ENCODE measurements at places on chromosomes 1 and 21.
A peak's percentile ranks its signal among the peaks of the same experiment; 100 is the strongest.

GRCh38 chr21:44057960-44058651, 46.0 kb downstream of the TRAPPC10 start:
- DNase-seq, result no peak

- peak; percentile 92 for DNase-seq
Observed at GRCh38 chr1:201792534-201793305, 36.2 kb upstream of the IPO9 start.

DNA sequence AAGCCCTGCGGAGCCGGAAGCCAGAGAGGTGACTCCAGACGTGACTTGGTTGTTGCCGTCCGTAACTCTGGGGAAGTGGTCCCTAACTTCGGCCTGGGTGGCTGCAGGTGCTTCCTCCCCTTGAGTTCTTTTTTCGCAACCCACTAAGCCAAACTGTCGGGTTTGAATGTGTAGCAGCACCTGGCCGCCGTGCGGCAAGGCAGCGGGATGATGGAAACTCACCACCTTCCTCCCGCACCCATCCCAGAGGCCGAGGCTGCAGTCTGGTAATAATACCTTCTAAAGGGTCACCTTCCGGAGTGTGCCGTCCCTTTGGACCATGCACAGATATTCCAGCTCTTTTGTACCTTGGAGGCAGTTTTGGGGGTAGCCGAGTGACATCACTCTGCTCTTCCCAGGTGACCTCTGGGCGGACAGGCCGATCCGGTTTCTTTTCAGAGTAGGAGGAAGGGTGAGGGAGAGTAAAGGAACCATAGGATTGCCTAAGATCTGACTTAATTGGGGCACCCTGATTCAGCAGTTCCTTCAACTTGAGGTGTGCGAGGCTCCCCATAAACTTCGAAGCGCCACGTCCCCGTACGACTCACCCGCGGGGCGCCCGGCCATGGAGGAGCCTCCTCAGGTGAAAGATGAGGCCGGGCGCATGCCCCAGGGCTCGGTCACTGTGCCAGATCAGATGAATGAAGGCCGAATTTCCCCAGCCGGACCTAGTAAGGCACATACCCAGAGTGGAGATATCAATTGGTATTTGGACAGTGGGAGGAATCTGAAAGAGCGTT, 1.0 kb downstream of the KCNK1 start:
- no peak for DNase-seq

DNA sequence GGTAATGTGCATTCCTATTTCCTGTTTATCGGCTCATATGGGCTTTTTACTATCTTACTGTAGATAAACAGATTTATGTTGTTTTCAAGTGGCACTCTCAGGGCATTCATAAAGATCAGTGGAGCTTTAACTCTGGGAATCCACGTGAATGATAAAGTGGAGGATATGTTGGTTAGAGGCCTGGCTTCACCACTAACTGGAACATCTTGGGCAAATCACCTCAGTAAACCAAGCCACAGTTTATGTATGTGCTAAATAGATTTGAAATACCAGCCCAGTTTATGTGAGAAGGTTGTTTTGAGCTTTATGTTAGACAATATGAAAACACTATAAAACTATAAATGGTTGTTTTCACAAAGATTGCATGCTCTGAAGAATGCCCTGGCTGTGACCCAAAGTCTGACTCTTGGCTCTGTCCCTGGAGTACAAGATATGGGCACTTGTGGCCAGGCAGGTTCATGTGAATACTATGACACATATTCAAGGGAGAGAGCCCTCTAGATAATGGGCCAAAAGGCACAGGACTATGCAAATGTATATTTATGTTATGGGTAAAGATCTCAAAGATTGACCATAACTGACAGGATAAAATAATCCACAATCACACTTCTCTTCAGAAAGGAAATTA, 36.7 kb downstream of the FAM163A start:
- no peak for DNase-seq

DNA sequence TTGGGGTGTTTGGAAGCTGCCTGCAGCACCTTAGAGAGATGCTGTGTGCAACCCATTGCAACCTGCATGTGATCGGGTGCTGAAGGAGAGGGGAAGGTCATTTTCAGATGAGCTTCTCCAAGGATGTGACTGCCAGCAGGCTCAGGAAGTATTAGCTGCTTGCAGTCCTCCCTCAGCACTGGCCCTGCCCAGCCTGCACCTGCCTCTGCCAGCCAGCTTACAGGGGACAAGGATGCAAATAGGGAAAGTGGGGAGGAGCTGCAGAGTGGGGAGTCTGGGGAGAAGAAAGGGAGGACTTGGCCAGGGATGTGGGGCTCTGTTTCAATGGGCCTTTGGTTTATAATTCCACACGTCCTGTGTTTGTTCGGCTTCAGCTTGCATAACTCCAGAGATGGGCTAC, 254.5 kb downstream of the RRAGC start:
- no peak for DNase-seq

All from D721Med (cell line).